Mucosa of gallbladder (tissue), 1 donor: ENCODE measurements at places on chromosomes 5 and 9. TPM values are rescaled to one million over a fixed set of nuclear protein-coding genes. Genes with fewer than 3 reads are reported as not detected.

DNA sequence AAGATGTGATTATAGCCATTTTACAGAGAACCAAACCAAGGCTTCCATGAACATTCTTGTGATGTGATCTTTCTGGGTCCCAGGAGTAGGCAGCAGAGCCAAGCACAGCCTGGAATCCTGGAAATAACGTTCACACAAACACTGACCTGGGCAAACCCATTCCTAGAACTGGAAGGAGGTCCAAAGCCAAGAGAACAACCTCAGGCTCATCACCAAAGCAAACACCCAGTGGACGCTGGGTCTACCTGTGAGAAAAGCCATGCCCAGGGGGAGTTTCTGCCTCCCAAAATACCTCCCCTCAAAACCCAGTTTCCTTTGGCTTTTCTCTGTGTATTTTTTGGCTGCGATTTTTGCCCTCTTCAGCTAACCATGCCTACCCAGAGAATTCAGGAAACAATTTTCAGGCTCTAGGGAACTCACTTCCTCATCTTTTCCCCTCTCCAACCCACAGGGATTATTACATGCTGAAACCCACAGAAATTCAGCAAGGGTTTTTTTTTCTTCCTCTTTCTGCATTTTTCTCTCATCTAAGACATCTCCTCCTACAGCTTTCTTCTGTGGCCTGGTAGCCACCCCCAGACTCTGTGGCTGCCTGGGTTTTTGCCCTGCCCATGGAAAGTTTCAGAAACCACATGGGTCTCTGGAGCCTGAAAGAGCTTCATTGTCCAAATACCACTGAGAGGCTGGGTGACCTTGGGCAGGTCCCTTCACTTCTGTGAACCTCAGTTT, 75.0 kb downstream of the TNC start:
- DNase-seq: no peak

Gene SCGB3A1
- total RNA-seq: 1.3 TPM

GRCh38 chr5:113296676-113297075, 138.1 kb downstream of the TSSK1B start:
- DNase-seq: no peak

- no peak for DNase-seq
Measured at GRCh38 chr9:75418518-75418917, 330.2 kb downstream of the OSTF1 start.

DNA sequence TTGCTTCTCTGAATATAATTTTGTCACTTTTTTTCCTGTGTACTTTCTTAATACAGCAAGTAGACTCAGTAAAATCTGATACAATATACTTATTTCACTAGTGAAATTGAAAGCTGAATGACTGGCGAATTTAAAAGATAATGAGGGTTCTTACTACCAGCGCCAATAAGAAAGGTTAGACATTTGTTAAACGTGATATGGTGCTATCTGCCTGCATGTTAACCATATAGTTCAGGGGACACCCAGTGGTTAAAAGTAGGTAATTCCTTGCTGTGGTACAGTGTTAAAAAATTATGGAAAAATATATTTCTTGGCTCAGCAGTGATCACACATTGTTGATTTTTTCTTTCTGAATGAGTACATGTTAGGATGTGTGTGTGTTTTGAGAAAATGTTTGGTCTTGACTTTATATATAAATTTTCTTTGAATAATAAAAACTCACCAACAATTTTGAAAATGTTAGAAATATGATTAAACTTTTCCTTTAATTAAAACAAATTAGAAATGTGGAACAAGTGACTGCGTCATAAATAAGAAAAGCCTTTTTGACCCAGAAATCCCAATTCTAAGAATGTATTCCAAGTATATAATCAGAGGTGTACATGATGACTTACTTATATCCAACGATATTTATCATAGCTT, 25.8 kb downstream of the CAST start:
- DNase-seq: no peak

DNA sequence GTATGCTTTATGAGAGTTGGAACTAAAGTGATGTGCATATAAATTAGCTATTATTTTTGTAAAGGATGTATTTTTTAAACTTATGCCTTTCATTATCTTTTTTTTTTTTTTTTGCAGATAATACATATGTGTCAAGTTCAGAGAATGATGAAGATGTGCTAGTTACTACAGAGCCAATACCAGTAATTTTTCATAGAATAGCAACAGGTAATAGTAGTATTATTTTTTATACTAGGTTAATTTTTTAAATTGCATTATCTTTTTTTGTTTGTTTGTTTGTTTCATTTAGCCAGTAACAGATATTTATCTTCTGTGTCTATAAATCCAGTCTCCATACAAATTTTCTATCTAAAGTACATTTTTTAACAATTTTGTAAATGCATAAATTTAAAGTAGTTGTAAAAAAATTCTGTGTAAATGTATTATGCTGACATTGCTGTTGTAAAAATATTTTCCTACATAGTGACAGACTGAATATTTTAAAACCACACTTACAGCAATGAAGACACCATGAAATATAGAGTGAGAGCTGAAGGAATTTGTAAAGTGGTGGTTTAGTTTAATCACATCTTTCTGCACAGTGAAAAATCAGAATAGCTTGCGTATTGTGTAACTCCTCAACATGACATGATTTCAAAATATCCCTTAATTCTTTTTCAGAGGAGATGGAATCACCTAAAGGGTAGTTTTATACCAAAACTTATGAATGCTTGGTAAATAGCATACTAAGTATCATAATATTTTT, 93.3 kb downstream of the PARP8 start:
- DNase-seq: no peak

DNA sequence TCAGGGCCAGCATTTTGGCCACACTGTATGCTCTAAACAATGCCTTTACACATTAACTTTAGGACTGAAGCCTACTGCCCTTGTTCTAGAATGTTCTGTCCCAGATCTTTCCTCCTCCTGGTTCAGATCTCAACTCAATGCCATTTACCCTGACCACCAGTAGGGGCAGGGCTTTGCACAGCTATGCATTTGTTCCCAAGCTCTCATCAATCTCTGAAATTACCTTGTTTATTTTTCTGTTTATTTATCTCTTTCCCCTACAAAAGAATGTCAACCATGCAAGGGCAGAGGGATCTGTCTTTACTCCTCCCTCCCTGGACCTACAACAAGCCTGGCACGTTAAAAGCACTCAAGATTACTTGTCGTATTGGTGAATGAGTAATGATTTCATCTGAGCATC, 612.9 kb downstream of the BNC2 start:
- no peak for DNase-seq

Gene BTNL9
- 11.5 TPM for total RNA-seq

DNA sequence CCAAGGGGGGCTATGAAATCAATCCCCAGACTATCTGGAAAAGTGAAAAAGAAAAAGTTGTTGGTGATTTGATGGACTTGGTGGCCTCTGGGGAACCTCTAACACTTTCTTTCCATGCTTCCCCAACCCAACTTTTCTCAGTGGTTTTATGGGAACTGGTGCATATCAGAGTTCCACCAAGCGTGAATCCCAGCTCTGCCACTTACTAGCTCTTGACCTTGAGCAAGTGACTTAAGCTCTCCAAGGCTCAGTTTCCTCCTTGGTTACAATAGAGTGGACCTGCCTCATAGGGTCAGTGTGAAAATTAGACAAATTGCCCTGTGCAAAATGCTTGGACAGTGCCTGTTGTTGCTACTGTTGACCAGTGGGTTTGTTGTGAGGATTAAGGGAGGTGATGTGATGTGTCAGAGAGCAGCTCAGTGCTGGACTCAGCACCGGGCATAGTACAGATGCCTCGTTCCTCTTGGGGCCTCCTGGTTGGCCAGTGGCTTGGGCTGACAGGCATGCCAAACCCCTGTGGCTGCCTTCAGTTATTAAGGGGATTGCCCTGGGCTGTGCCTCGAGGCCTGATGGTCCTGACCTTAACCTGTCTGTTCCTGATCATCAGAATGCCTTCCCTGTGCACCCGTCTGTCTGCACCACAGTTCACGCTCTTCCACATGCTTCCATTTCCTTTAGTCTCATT, 49.3 kb downstream of the COL15A1 start:
- no peak for DNase-seq

Gene OBP2A
- total RNA-seq: not detected

Gene PAX5
- total RNA-seq: 0.12 TPM

Gene TERT
- not detected for total RNA-seq

GRCh38 chr5:75614176-75614575, 2.9 kb downstream of the ANKDD1B start:
- DNase-seq: no peak

GRCh38 chr9:135589596-135590485, 28.3 kb downstream of the PAEP start:
- no peak for DNase-seq

GRCh38 chr9:2992427-2992826, 148.5 kb upstream of the PUM3 start:
- no peak for DNase-seq

- DNase-seq: no peak
Measured at GRCh38 chr9:119501374-119501773, 132.1 kb upstream of the BRINP1 start.

Gene IL5
- total RNA-seq: not detected

DNA sequence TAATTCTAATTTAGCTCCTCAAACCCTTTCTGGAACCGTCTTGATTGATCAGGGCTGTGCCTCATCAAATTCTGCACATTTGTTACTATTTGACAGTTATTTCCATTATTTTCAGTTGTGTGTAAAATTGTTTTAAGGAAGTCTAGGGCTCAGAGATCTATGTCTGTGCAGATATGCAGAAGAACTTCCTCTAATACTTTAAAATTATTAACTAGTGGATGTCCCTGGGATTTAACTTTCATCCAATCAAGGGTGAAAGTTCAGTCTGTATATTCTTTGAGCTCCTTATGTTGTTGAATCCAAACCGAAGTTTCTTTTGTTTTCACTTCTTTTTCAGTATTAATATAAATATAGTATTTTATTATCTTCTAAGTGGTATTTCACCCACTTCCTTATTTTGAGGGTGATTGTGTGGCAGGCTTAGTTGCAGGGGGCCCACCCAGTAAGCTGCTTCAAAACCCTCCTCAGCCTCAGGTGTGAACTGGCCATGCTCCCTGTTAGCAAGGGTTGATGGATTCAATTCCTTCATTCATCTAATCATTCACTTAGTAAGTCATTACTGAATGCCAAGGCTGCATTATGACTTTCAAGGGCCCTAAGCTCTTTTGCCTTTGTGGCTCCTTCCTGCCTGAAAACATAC, 2.1 kb upstream of the CAMLG start:
- DNase-seq: no peak

Gene PCDHA1
- total RNA-seq: 0.06 TPM

Gene ENTPD2
- 41.1 TPM for total RNA-seq

Gene IL3
- not detected for total RNA-seq

Gene DRD1
- total RNA-seq: 0.81 TPM

Gene GDA
- 70.0 TPM for total RNA-seq

GRCh38 chr5:167798448-167798847, 493.0 kb upstream of the WWC1 start:
- DNase-seq: no peak

Gene FBP1
- total RNA-seq: 50.5 TPM

DNA sequence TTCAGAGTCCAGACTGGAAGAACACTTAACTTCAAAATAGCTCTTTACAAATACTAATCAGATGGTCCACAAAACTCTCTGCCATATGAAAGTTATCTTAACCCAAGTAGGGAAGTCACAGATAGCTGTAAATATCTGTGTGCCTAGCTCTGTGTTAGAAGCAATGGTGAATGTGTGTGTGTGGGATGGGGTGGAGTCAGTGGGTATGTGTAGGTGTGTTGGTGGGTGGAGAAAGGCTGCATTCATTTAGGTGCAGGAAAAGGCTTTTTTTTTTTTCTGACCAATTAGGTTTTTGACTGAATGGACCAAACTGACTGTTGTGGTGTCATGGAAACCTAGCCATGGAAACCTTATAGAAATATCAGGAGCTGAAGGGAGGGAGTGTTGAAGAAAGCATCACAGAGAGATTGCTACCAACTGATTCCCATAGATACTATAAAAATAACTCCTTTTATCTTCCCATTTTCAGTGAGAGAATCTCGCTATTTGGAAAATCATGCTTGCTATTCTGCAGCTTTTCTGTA, 156.2 kb upstream of the NR3C1 start:
- no peak for DNase-seq

GRCh38 chr9:22238809-22239684, 207.6 kb upstream of the DMRTA1 start:
- no peak for DNase-seq

DNA sequence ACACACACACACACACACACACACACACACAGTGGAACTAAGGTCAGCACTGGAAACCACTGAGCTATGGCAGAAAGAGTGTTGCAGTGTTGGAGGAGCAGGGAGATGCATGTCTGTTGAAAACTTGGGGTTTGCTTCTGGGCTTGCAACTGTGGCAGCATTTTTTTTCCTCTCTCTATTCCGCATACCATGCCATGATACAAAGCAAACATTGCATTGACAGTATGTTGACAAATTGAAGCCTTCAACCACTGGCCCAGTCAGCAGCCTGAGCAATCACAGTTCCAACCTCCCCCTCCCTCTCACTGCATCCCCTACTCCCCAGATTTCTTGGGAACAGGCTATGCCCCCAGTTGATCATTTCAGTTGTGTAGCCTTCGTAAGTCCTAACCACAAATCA, 478.1 kb upstream of the WWC1 start:
- peak; percentile 11 for DNase-seq

DNA sequence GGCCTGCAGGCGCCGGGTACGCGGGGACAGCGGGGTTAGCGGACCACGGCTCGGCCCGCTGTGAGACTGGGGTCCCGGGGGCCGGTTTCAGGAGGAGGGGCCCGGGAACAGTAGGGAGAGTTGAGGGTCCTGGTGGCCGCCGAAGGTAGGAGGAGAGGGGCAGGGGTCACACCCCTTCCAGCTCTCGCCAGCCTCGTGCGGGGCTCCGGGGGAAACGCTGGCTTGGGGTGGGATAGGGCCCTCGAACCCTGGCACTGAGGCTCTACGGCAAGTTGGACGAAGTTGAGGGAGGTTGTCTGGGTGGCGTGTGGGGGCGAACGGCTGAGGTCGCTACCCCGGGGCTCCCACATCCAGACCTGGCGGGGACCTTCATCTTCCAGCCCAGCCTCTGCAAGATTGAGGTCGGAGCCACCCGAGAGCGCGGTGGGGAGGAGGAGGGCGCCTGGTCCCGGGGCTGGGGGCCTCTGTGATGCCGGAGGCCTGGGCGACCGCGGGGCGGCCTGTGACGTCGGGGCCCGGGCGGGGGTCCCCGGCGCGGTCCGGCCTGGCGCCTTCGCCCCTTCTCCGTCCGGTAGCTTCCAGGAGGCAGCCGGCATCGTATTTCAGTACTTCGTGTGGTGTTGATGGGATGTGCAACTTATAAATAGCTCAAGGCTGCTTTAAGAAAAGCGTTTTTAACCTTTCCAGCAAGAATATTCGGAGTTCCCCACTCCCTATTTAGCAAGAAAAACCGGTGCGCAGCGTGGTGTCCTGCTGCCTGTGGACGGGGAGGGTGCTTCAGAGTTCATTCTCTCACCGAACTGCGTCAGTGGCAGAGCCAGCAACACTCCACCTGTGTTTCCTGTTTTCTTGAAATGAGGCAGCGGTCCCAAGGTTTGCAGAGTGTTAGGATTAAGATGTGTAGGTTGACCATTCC, 902 bp downstream of the HABP4 start:
- DNase-seq: peak; percentile 24

GRCh38 chr9:17936365-17936764, 357.5 kb downstream of the SH3GL2 start:
- no peak for DNase-seq
